Lower leg skin (tissue), 4 donors: ENCODE measurements at places on chromosomes 7 and 10.

- DNase-seq, result no peak
Measured at GRCh38 chr7:41882745-41883420, 180.0 kb upstream of the INHBA start.

GRCh38 chr7:47402941-47403866, 178.7 kb downstream of the TNS3 start:
- no peak for DNase-seq

- no peak for DNase-seq
Measured at GRCh38 chr10:34710391-34710751, 104.7 kb downstream of the PARD3 start.

DNA sequence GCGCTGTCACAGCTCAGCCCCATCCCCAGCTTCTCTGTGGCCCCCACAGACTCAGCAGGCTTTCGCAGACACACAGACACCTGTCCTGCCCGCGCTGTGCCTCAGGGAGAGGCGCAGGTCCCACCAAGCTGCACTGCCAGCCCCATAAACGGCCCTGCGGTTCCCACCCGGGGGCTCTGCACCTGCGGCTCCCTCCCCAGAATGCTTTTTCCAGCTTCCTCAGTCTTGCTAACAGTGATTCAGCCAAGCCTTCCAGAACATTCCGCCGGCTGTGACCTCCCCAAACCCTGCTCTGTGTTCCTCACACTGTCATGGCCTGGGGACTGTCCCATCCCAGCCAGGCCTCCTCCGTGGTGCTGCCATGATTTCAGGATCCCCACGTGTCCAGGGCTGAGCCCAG, 27.8 kb upstream of the TNRC18 start:
- DNase-seq, result no peak

GRCh38 chr7:67589183-67589582, 592.5 kb downstream of the TYW1 start:
- no peak for DNase-seq

DNA sequence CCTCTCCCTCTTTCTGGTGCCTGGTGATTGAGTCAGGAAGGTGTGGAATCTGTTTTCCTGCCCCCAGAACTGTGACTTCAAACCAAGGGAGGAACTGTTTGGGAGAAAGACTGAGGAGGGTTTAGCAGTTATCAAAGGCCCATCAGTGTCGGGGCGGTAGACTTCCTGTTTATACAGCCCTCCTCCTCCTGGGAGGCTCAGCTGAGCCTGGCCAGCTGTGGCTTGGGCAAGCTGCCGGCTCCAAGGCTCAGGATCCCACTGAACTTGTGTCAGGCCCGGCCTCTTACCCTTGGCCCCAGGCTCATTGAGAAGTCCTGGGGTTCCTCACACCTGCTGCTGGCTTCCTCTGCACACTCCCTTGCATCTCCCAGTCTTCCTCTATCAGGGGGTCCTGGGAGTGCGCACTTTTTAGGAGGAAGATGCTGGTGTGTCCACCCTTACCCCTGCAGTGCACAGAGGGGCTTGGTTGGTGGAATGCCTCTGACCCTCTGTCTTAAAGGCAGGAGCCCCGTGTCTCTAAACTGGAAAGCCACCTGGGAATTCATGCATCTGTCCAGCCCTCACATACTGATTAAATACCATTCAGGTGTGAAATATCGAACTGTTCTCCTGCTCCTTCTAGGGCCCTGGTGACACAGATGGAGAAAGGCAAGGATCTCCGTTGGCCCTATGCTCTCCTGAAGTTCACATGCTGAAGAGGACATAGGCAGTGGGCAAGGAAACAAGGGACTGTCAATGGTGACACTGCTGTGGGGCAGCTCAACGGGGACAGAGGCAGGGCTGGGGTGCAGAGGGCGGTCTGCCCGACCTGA, 32.4 kb downstream of the CXCL12 start:
- no peak for DNase-seq

- DNase-seq, result no peak
Measured at GRCh38 chr7:31408140-31408729, 67.7 kb upstream of the NEUROD6 start.

DNA sequence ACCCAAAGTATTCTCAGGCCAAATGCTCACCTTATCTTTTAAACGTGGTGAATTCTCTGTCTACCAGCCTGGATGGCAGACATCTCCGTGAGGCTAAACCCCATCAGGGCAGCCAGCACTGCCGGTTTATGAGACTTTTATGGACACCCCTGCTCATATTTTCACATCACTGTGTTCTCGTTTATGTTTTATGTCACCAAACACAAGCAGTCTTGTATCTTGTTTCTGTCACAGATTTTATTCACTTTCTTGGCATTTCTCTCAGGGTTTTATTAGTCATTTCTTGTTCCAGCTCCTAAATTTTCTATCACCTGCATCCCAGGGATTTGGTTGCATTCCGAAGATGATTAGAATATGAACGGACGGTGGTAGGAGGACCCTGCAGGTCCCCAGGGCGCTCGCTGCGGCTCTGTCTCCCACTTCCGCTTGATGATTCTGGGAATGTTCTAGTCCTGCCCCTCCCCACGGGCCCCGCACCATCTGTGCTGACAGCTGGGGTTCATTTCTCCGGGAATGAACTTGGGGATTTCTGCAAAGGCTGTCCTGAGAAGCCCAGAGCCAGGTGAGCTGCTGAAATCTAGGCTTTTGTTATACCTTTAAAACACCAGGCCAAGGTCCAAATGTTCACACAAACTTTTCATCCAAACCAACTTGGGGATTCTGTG, 217.6 kb downstream of the GFRA1 start:
- no peak for DNase-seq

- DNase-seq, result no peak
Measured at GRCh38 chr7:131944556-131945069, 388.2 kb upstream of the PODXL start.

GRCh38 chr7:135490783-135491182, 19.1 kb downstream of the CNOT4 start:
- no peak for DNase-seq

DNA sequence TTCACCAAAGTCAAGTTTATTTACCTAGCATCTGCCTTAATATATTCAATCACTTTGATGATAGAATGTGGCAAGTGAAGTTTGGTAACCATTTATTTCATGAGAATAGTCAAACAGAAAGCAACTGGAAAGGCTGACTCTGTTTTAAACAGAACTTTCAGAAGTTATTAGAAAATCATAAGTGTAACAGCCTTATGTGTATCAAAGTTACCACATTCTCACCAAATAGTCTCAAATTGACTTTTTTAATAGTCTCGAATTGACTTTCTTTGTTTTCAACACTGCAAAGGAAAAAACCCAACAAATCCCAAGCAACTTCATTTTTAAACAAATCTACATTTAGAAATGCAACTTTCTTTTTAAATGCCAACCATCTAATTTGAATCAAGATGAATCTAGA, 29.5 kb downstream of the NAMPT start:
- DNase-seq, result no peak

DNA sequence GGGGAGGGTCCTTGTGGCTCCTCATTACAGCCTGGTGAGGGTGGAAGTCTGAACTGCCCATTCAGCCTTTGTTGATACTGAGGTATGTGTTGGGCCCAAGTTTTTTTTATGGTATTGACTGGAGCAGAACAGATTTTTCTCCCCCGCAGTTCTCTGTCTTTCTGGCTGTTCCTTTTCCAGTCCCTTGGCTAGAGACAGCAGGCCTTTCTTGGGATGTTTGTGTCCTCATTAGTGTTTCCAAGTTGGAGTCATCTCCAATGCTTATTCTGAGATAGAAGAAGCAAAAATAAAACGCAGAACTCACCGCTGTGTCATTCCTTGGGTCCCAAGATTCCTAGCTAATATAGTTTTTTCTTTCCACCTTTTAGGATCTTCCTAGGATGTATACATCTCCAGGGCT, 193.3 kb downstream of the RAMP3 start:
- no peak for DNase-seq

GRCh38 chr7:101539784-101540183, 89.3 kb downstream of the MYL10 start:
- DNase-seq, result no peak

GRCh38 chr10:43260911-43261577, 5.8 kb downstream of the RASGEF1A start:
- DNase-seq, result peak; percentile 10

- DNase-seq, result no peak
Measured at GRCh38 chr10:4067531-4067930, 282.5 kb upstream of the KLF6 start.

- DNase-seq, result no peak
Measured at GRCh38 chr7:17564678-17565212, 266.3 kb downstream of the AHR start.

- peak; percentile 86 for DNase-seq
Measured at GRCh38 chr10:71128311-71128980, 83.9 kb upstream of the UNC5B start.

DNA sequence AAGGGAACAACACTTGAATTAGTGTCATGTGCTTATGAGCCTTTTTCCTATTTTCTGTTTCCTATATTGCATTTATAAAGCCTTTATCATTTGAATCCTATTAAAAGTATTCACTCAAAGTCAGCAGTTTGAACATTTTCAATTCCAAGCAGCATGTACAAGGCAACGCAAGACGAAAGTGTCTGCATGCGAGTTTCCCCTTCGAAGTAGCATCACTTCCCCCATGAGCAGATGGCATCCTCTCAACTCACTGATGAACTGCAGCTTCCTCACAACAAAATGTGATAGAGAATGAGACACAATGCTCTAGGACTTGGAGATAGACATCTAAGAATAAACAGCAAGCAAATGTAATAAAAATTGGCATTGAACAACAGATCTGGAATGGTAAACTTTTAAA, 270.7 kb downstream of the PRPF18 start:
- DNase-seq, result no peak

- DNase-seq, result no peak
Measured at GRCh38 chr10:118003126-118003525, 43.6 kb downstream of the RAB11FIP2 start.

GRCh38 chr7:41232086-41232485, 470.8 kb downstream of the INHBA start:
- DNase-seq, result no peak

DNA sequence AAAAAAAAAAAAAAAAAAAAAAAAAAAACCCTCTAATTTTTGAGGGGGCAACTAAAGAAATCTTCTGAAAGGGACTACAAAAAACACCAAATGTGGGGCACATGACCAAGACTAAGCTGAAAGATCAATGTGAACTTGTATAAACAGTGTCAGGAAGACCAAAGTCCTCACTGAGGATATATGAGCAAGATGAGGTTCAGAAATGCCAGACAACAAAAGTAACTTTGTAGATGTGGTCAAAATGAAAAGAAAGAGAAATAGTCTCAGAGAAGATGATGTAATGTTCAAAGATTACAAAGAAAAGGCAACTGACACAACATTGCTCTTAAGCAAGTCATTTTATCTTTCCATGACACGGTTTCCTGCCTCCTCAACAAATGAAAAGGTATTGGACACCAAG, 48.7 kb upstream of the PTPRZ1 start:
- DNase-seq, result no peak

DNA sequence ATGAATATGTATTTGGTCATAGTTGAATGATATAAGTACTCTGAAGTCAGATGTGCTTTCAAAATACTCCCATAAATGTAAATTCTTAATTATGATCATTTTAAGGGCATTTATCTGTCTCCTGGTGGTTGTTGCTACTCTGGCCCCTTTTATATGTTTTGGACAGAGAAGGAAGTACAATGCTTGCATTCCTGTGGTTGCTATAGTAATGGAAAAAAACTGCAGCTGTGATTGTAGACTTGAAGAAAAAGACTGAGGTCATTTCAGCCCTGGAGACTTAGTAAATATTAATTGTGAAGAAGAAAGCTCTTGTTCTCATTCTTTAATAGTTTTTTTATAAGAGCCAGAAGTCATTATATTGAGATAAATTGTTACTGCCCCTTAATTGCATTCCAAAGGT, 70.2 kb upstream of the FERD3L start:
- DNase-seq, result no peak

DNA sequence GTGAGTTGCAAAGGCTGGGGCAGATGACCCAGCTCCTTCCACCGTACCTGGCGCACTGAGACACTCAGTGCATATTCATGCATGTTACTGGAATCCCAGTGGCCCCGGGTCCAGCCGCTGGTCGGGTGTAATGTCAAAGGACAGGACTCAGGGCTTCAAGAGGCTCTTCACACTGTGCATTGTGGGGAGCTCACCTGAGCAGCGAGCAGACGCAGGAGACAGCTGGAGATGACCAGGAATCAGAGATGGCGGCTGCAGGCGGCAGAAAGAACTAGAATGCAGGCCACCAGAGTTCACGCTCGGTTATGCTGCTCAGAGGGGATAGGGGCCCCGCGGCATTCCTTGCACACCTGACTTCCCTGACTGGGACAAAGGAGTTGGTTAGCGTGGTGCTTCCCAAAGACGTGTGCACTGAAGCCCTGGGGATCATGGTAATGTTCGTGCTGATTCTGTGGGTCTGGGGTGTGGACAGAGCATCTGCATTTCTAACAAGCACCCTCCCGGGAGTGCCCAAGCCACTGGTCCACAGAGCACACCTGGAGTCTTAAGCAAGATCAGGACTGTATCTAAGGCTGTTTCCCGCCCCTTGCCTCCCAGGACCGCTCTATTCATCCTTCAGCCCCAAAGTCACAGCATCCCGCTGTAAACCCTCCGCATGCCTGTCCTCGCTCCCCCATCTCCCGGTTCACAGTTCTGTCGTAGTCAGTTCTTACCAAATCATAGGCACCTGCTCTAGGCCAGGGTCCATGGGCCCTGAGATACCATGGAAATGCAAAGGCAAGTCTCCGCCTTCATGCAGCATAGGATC, 71.0 kb downstream of the MKI67 start:
- no peak for DNase-seq

- no peak for DNase-seq
Measured at GRCh38 chr10:16384021-16384420, 52.8 kb upstream of the PTER start.

DNA sequence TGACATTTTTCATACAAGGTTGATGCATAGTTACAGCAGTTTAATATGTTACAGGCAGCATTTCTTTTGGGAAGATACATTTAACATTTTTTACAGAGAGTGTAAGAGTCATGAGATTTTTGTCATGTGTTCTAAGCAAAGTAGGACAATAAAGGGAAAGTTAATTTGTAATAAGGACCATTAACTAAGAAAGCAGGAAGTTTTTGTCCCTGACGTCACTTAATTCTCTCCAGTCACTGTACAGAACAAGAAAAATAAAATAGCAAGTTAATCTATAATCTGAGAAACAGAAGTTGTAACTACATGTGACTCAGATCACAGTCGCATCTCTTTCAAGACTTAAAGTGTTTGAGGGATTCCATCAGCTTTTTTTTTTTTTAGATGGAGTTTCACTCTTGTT, 49.5 kb upstream of the CAPZA2 start:
- DNase-seq, result no peak

- no peak for DNase-seq
Measured at GRCh38 chr7:68043546-68043945, 1046.9 kb downstream of the TYW1 start.

GRCh38 chr10:49184642-49185111, 3.5 kb downstream of the TMEM273 start:
- peak; percentile 66 for DNase-seq
